Suppressor macrophage (primary cell): ENCODE measurements at places on chromosomes 11 and 22.

DNA sequence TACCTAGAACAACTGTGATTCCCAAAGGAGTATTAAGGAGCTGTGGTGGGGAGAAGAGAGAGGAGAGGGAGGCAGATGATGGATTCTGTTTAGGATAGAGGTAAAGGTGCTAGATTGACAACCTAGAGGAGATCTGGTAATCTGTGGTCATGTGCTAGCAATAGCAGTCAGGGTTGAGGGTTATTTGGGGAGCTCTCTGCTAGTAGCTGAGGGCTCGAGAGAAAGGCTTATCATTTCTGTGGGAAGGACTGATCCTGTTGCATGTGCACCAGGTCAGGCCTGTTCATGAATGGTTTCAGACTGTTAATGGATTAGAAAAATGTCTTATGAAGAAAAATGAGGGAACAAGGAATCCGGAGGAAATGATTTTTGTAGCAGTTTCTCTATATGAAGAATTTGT, 63.2 kb downstream of the MTMR3 start:
- DNase-seq: no peak

GRCh38 chr11:21137803-21138202, 468.4 kb downstream of the NELL1 start:
- no peak for DNase-seq

- peak; percentile 27 for DNase-seq
Observed at GRCh38 chr11:57566905-57567514, 462 bp downstream of the UBE2L6 start.

GRCh38 chr22:45917146-45917545, 59.8 kb downstream of the WNT7B start:
- no peak for DNase-seq

DNA sequence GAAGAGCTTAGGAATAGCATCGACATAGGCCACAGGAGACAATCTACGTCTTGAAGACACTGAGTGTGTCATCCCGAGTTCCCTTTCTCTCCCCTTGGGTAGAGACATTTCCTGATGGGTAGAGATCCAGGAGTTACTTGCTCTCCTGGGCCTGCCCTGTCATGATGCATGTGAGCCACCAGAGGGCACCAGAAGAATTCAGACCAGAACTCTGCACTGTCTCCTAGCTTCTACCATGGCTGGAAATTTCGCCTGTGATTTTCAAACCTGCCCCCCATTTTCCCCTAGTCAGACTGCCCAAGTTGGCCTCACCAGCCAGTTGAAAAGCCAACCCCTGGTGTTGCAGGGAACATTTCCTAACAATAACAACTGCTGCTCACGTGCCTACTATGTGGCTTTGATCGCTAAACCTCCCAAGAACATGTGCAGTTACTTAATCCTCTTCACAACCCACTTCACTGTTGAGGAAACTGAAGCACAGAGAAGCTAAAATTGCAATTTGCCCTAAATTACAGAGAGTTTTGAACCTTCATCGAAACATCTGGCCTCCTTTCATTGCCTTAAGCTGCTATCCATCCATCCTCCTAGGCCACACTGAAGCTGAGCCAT, 47.2 kb downstream of the C11orf58 start:
- DNase-seq: peak; percentile 88

DNA sequence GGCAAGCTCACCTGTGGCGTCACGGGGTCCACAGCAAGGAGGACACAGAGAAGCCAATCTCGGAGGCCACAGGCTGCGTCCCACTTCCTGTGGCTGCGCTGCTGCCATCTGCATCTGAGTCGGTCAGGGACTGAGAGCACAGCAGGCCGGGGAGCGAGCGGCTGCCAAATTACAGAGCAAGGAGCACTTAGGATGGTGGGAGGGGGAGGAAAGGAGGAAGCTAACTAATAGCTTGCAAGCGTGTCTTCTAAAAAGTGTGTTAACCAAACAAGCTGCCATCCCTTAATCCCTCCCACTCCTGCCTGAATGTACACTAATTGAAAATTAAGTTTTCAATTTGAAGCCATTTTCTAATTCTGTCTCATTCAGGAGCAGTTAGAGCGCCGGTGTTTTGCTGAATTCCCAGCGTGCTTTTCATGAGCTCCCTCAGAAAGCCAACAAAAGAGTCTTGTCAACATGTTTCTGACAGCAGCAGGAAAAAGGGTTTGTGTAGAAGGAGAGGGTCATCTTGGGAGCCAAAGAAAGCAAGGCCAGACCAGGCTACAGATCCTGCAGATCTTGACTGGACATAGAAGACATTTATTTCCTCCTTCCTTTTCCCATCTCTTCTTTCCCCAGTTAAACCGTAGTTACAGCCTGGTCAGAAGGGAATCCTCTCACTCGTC, 42.4 kb upstream of the API5 start:
- DNase-seq: no peak
